Karpas-422 (cell line): ENCODE measurements at places on chromosomes 11 and 22. TPM values are rescaled to one million over a fixed set of nuclear protein-coding genes. Genes with fewer than 3 reads are reported as not detected.

Gene BET1L
- 16.8 TPM in 2 replicates for total RNA-seq

Gene KRTAP5-7
- total RNA-seq = 1.5 TPM in 1 of 2 replicates, not detected in the other

Gene ANO5
- not detected in 2 replicates for total RNA-seq

Gene RIMBP3B
- total RNA-seq = 0.29 and 0.34 TPM in 2 replicates

Gene PKDREJ
- not detected in 2 replicates for total RNA-seq

Gene GLB1L2
- not detected in 2 replicates for total RNA-seq

Gene DUSP8
- total RNA-seq = not detected in 2 replicates

Gene SLC22A12
- not detected in 2 replicates for total RNA-seq

Gene SPTBN2
- 18.9 and 72.0 TPM in 2 replicates for total RNA-seq

Gene KCNQ1OT1
- total RNA-seq = 2.7 and 3.0 TPM in 2 replicates

Gene PAX6
- 0.61 and 5.9 TPM in 2 replicates for total RNA-seq

Gene ZNF74
- total RNA-seq = not detected in 2 replicates

DNA sequence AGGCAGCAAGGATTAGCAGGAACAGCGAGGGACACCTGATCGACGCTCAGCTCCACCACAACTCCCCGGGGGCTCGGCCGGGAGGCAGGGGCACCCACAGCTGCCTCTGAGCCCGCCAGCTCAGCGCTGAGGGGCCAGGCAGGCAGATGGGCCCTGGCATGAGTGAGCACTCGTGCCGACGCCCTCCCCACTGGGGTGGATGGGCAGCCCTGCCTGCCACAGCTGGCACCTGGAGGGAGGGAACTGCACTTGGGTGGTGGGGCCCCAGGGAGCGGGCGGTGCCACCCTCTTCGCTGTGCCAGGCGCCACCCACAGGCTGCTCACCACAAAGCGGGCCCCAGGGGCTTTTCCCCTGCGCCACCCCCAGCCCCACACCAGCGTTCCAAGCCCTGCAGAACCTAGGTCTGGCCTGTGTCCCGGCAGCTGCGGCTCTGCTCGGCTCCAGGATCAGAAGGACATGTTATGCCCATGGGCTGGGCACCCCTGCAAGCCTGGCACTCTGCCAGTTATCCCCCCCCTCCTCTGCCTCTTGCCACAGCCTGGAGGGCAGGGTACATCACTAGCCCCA lies 28.8 kb downstream of the WNT7B start:
- H3K27me3 ChIP-seq = no peaks in the 10 kb centered on the region; the same call in 1 of the 2 replicates
- no peak overlapping the region; the same call in 1 of the 2 replicates for H3K4me3 ChIP-seq
- peak; percentile 78 for DNase-seq
- H3K36me3 ChIP-seq = no peaks in the 10 kb centered on the region

DNA sequence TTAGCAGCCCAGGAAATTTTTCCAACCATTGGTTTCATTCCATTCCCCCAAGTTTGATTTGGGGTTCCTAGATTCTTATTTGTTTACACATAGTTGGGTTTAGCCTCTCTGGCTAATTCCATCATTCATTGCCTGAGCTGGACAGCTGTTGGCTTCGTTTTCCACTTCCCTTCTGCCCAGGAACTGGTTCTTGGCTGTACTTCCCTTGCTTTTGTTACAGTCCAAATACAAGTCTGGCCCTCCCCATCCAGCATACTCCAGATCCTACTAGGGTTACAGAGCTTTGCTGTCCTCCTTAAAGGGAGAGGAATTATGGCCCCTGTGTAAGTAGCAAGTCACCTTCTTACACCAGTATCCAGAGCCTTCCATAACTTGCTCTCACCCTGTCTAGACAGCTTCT lies 356.3 kb downstream of the FAT3 start:
- no peak for DNase-seq
- no peak overlapping the region for H3K4me3 ChIP-seq
- no peaks in the 10 kb centered on the region for H3K4me1 ChIP-seq
- no peak overlapping the region for H3K27ac ChIP-seq
- no peaks in the 10 kb centered on the region for H3K27me3 ChIP-seq
- no peaks in the 10 kb centered on the region for H3K36me3 ChIP-seq

- H3K36me3 ChIP-seq = no peaks in the 10 kb centered on the region
- no peak overlapping the region for H3K4me3 ChIP-seq
- H3K27ac ChIP-seq = no peak overlapping the region
- no peaks in the 10 kb centered on the region for H3K27me3 ChIP-seq
These were observed 91.7 kb upstream of the SHISAL1 start for GRCh38 chr22:44404341-44405020.

GRCh38 chr22:38843657-38844314 lies at the start of gene NPTXR:
Gene NPTXR, minus strand, starts transcription at chr22:38844028.
- H3K27me3 ChIP-seq = no peaks in the 10 kb centered on the region
- no peak for DNase-seq
- no peaks in the 10 kb centered on the region for H3K4me1 ChIP-seq
- no peaks in the 10 kb centered on the region for H3K36me3 ChIP-seq

- no peak overlapping the region for H3K27ac ChIP-seq
- H3K4me1 ChIP-seq = no peaks in the 10 kb centered on the region
- H3K36me3 ChIP-seq = no peaks in the 10 kb centered on the region
These were observed 43.4 kb downstream of the SCUBE2 start for GRCh38 chr11:9047964-9048523.

DNA sequence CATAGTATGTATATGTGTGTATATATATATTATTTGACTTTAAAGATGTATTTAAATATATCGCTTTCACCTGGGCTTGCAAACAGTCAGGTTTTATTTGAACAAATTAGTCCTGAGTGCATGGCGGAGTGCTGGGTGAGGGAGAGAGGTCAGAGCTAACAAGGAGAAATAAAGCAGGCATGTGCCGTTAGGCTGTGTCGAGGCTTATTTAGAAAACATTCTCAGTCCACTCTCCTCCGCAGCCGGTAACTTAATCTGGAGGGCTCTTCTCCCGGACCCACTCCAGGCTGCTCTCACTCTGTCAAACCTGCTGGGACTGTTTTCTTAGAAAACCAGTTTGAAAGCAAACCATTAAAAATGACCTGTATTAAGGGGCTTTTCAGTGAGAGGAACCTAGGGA lies 455.9 kb downstream of the MN1 start:
- peaks cover 23% of the 10 kb centered on the region for H3K4me1 ChIP-seq
- no peaks in the 10 kb centered on the region for H3K36me3 ChIP-seq
- H3K4me3 ChIP-seq = no peak overlapping the region
- H3K27me3 ChIP-seq = 0 out of 2 replicates have a peak, but pooled peaks cover 3% of the 10 kb centered on the region
- no peak overlapping the region for H3K27ac ChIP-seq

GRCh38 chr11:65744026-65744698 lies 23.6 kb upstream of the RNASEH2C start:
- H3K27ac ChIP-seq = no peak overlapping the region
- no peaks in the 10 kb centered on the region for H3K27me3 ChIP-seq
- no peaks in the 10 kb centered on the region for H3K36me3 ChIP-seq
- peak; percentile 61 for DNase-seq
- H3K4me3 ChIP-seq = no peak overlapping the region

GRCh38 chr11:12564012-12564411 lies 110.2 kb upstream of the TEAD1 start:
- H3K4me1 ChIP-seq = no peaks in the 10 kb centered on the region
- H3K27me3 ChIP-seq = no peaks in the 10 kb centered on the region
- DNase-seq = no peak
- no peak overlapping the region for H3K4me3 ChIP-seq
- no peaks in the 10 kb centered on the region for H3K36me3 ChIP-seq

DNA sequence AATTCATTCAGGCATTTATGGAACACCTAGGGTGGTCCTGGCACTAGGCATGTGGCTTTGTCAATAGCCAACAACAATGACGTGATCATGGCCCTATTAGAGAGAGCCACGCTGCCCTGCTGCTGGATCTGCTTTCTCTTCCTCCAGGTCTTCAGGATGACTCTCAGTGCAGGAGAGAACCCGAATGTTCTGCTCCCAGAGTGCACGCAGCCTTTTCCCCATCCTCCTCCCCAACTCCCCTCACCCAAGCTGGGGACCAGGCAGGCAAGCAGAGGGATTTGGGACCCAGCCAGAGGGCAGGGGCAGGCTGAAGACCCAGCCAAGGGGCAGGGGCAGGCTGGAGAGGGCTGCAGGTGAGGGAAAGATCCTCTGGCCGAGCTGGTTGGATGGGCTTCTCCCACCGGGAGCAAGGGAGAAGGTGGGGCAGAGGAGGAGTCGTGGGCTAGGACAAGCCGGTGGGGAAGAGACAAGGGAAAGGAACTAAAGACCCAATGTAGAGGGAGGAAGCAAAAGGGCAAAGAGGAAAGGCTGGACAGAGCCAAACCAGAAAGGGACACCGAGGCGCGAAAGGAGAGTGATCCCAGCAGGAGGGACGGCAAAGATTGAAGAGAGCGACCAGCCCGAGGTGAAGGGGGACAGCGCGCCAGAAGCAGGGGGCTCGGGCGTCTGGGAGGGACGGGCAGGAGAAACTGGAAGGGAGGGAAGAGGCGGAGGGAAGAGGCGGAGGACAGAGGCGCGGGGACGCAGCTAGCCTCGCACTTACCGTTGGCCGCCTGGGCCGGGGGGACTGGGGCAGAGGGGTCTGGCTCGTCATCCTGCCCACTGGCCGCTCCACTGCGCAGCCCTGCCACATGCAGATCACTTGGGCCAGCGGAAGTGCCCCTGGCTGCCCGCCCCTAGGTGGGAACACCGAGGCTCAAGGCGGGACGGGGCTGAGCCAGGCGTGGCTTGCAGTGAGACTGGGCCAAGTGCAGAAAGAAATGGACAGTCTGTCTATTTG lies at the start of gene KCTD14:
Gene KCTD14, minus strand, starts transcription at position 880 of the 1,000 bp plus-strand sequence. Its CDS starts 27 bp downstream, at position 853.
- no peak within 1 kb of the TSS for H3K4me3 ChIP-seq
- no peaks in the 10 kb centered on the region for H3K36me3 ChIP-seq
- no peak within 1 kb of the TSS for H3K27ac ChIP-seq
- H3K27me3 ChIP-seq = no peaks in the 10 kb centered on the region

DNA sequence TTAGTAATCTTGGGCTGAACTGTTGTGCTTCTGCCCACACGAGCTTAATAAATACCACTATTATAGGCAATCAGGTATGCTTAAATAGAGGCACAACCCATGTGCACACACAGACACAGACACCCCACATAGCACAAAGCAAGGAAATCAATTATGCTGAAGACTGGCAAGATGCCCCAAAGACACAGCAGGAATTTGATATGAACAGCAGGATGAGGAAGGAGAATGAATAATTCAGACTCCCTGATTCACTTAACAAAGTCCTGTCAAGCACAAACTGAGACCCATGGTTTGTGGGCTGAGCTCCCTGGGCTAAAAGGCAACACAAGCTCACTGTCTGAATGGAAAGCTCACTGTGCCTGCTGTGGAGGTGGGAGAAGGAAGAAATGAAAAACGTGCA lies 42.5 kb downstream of the RBFOX2 start:
- no peak overlapping the region for H3K4me3 ChIP-seq
- no peaks in the 10 kb centered on the region for H3K27me3 ChIP-seq
- H3K4me1 ChIP-seq = peaks cover 14% of the 10 kb centered on the region
- H3K36me3 ChIP-seq = no peaks in the 10 kb centered on the region
- no peak overlapping the region for H3K27ac ChIP-seq
- DNase-seq = no peak

DNA sequence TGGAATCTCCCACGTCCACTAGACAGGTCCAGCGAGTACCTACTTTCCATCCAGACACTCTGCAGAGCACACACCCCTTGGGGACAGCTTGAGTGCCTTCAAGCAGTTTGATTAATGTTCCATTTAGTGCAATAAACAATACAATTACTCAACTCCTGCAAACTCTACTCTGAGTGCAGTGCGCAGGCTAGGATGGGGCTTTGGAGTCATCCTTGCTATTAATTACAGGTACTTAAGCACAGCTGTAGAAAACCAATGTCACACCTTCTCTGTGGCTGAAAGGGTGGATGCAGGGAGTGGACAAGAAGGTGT lies 82.6 kb downstream of the MN1 start:
- 0 out of 2 replicates have a peak, but pooled peaks cover 3% of the 10 kb centered on the region for H3K27me3 ChIP-seq
- no peak overlapping the region for H3K27ac ChIP-seq
- no peaks in the 10 kb centered on the region for H3K4me1 ChIP-seq
- H3K4me3 ChIP-seq = no peak overlapping the region
- no peaks in the 10 kb centered on the region for H3K36me3 ChIP-seq

DNA sequence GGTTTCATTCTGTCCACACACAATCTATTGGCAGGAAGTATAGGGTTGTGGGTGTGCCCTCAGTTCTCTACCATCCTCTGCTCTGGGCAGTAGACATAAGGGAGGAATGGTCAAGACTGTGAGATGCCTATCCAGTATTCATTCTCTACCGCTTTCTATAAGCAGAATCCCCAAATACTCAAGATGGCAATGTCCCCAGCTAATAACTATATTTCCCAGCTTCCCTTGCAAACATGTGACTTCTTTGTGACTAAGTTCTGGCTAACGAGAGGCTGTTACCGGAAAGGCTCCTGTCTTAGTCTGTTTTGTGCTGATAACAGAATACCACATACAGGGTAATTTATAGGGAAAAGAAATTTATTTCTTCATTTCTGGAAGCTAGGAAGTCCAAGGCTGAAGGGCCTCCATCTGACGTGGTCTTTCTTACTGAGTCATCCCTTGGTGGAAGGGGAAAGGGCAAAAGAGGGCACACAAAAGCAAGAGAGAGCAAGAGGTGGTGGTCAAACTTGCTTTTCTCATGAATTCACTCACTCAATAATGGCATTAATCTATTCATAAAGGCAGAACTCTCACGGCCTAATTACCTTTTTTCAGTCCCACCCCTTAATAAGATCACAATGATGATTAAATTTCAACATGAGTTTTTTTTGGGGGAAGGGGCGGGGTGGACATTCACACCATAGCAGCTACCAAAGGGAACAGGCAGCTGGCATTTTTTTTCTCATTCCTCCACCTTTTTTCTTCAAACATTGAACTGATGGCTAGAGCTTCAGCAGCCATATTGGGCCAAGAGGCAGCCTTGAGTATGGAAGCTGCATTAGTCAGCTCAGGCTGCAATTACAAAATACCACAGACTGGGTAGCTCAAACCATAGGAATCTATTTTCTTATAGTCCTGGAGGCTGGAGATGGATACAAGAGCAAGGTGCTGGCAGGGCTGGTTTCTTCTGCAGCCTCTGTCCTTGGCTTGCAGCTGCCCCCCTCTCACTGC lies 109.7 kb upstream of the OR9Q1 start:
- no peaks in the 10 kb centered on the region for H3K36me3 ChIP-seq
- no peak for DNase-seq
- no peak overlapping the region for H3K4me3 ChIP-seq
- H3K27ac ChIP-seq = no peak overlapping the region
- H3K27me3 ChIP-seq = no peaks in the 10 kb centered on the region

GRCh38 chr22:46968848-46969247 lies 206.4 kb downstream of the TBC1D22A start:
- H3K27ac ChIP-seq = no peak overlapping the region
- DNase-seq = no peak
- H3K4me3 ChIP-seq = no peak overlapping the region
- no peaks in the 10 kb centered on the region for H3K36me3 ChIP-seq

DNA sequence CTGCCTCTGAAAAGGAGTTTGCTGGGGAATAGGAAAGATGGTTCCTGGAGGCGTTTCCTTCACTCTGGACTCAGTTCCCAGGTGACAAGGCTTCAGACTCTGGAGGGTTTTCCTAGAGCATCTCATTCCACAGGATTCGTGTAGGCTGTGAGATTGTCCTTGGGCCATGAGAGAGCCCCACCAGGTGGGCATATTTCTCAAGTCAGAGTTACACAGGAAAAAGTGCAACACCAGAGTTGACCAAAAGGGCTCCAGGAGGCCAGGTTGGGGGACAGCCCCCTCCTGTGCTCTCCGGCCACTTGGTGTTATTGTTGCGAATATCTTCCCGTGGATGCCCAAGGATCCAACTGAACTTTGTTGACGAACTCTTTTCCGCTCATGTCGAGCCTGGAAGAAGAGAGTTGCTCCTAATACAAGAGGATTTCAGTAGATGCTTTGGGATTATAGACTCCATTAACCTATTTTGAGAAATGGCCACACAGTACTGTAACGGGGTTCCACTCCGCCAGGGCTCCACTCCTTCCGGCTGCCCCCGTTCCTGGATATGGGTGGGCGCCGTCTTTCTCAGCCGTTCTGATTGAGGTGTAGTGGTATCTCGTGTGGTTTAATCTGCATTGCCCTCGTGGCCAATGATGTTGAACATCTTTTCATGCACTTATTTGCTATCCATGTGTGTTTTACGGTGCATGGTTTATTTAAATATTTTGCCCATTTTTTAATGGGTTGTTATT lies 580.3 kb downstream of the BRD1 start:
- H3K4me1 ChIP-seq = peaks cover 4% of the 10 kb centered on the region
- H3K27ac ChIP-seq = no peak overlapping the region
- no peak overlapping the region for H3K4me3 ChIP-seq
- DNase-seq = no peak
